Left kidney (tissue), 8 donors: ENCODE measurements at places on chromosomes 1 and 21. TPM values are rescaled to one million over a fixed set of nuclear protein-coding genes. Genes with fewer than 3 reads are reported as not detected.

The TRMT1L gene
- polyA plus RNA-seq = 27.3 TPM

The CBR3 gene
- 0.91 TPM for polyA plus RNA-seq

The TRIM58 gene
- 1.0 TPM for polyA plus RNA-seq

The IL22RA1 gene
- 4.0 TPM for polyA plus RNA-seq

GRCh38 chr21:36211660-36212512 is 55.3 kb downstream of the DOP1B start:
- no peak for DNase-seq

GRCh38 chr1:53115403-53116306 is 26.8 kb downstream of the SLC1A7 start:
- DNase-seq = no peak

DNA sequence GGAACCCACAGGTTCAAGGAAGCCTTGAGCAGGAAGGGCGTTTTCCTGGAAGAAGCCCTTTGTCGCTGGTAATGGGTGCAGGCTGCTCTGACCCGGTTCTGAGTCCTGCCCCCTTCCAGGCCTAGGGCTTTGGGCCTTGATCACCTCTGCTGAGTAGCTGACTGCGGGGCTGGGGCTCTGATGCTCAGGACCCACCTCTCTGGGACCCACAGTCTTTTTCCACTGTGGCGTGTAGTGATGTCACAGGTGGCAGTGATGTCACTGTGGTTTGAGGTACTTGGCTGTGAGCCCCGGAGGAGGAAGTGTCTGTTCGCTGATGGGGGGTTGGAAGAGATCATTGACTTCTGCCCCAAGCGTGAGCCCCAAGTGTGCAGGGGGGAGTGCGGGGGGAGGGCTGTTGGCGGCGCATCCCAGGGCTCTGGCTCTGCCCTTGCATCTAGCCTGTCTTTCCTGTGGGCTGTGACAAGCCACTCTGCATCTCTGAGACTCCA is 6.9 kb downstream of the TNFRSF1B start:
- no peak for DNase-seq

- no peak for DNase-seq
Measured at GRCh38 chr1:30089024-30089430, 634.4 kb downstream of the MATN1 start.

DNA sequence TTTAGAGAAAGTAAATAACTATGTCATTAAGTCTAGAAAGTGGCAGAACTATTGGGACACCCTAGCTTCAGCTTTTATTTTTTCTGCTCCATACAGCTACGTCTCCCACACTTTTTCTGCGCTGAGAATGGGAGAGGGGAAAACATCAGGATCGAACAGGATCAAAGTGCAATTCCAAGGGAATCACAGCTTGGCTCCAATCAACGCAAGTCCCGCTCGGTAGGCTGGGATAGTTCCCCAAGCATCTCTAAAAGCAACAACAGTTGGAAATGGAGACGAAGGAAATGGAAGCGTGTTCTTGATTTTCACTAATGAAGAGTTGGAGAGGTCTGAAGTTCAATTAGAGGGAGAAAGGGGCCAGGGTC is 536 bp downstream of the HMGCL start:
- peak; percentile 21 for DNase-seq

DNA sequence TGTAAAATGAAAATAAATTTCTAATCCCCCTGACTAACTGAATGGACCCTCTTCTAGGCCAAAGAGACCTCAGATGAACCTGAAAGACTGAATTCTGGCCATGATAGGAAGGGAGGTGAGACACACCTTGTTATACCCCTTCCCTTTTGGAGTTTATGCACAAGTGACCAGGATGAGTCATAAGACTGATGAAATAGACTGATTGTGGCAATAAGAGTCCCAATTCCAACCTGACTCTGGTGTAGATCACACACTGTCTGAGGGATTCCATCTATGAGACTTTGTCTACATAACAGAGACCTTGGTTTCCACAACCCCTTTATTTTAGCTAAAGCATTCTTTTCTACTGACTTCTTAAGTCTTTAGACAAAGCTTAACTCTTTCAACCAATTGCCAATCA is 13.5 kb upstream of the OR2G2 start:
- no peak for DNase-seq

- DNase-seq = no peak
Measured at GRCh38 chr1:192535916-192536664, 39.5 kb upstream of the RGS1 start.

DNA sequence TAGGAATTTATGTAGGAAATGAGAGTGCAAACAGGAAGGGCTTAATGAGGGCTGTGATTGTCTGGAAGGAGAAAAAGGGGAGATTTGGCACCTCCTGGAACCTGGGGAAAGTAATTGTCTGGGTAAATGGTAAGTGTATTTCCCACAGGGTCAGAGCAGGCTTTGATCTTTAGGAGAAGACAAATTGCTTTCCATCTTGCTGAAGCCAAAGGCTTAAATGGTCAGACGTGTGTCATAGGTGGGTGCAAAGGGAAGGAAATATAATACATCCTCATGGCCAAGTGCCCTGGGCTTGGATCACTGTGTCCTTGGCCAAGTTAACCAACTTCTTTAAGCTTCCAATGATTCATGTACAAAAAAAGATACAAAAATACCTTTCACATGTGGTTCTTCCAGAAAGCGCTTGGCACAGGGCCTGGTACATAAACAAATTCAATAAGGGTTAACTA is 1.3 kb upstream of the DUSP23 start:
- no peak for DNase-seq

- DNase-seq = no peak
Measured at GRCh38 chr1:203564024-203564423, 62.6 kb upstream of the ATP2B4 start.

DNA sequence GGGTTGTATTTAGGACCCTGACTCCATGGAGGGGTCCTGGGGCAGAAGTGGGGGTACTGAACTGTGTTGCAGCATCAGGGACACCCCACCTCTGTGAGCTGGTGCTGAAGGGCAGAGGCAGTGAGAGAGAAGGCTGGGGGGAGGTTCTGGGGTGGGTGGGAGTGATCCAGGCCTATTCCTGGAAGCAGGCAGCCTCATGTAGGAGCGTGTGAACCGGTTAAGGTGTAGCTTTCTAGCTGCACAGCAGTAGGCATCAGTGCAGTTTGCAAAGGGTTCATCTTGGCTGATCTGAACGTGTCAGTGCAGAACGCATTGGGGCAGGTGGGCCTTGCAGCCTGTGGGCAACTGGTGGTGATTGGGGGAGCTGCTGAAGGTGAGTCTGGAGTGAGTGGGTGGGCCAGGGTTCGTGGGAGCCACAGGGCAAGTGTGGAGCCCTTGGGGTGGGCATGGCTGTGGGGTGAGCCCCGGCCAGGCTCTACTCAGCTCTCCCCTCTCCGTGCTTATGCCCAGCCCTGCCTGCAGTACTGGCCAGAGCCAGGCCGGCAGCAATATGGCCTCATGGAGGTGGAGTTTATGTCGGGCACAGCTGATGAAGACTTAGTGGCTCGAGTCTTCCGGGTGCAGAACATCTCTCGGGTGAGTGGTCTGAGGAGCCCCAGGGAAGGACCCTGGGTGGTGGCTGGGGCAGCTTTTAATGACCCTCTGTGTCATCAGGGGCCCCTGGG is 86.7 kb downstream of the PTPRU start:
- no peak for DNase-seq

GRCh38 chr1:53272349-53272748 is 34.0 kb upstream of the MAGOH start:
- DNase-seq = no peak

DNA sequence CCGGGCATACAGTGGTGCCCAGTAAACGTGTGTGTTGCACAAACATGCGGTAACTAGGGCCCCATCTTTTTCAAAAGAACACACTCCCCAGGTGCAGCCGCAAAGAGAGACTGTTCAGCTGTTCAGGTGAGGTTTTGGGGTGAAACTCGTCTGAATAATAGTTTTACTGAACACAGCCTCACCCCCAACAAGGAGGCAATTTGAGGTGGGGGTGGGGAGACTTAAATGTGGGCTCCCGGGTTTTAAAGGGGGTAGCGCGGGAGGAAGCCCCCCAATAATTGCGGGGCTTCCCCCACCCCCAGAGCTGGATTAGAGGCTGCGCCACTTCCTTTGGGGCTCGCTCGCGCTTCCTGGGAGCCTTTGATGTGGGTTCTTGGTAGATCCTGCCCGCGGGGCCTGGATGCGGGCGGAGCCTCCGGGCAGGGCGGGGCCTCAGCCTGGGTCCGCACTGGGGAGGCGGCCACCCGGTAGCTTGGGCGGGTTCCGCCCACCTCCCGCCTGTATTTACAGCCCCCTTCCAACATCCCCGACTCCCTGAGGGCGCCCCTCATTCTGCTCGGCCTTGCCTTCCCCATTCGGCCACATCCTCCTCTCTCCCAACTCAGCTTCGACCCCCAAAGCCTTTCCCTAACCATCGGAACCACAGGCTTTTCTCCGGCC is 6.4 kb upstream of the EPHA2 start:
- DNase-seq = peak; percentile 59

DNA sequence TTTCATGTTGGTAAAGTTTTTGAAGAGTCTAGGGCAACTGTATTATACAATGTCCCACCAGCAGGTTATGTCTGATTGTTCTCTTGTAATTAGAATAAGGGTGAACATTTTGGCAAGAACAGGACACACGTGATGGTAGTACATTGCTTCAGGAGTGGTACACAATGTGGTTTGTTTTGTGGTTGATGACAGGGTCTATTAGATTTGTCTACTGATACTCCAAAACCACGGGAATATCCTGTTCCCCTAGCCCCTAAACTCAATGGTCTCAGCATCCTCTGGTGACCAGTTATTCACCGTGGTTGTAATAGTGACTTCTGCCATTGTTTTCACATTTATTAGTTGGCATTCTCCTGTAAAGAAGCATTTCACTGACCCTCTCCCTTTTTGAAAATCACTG is 22.1 kb upstream of the ACTA1 start:
- DNase-seq = no peak

GRCh38 chr1:51287966-51288365 is 42.4 kb downstream of the TTC39A start:
- no peak for DNase-seq

GRCh38 chr1:198755715-198756114 is 116.9 kb downstream of the PTPRC start:
- no peak for DNase-seq

DNA sequence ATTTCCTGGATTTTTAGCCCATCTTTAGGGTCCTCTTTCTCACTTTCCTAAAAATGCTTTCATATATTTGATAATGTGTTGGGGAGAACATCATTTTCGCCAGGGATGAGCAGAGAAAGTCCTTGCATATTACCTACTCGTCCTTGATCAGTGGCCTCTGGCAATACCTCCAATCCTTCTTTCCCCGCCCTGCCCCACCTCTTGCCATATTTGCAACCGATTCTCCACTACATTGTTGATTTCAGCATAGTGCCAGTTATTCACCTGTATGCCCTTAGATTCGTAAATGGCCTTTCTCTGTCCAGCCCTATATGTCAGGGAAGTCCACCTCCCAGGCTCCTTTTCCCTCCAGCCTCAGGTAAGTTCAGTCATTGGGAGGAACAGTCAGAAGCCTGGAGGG is 13.5 kb upstream of the F3 start:
- DNase-seq = no peak

GRCh38 chr1:37037690-37038089 is 3.4 kb upstream of the GRIK3 start:
- DNase-seq = no peak

GRCh38 chr1:1200876-1201810 is 5.2 kb downstream of the TNFRSF18 start:
- no peak for DNase-seq

DNA sequence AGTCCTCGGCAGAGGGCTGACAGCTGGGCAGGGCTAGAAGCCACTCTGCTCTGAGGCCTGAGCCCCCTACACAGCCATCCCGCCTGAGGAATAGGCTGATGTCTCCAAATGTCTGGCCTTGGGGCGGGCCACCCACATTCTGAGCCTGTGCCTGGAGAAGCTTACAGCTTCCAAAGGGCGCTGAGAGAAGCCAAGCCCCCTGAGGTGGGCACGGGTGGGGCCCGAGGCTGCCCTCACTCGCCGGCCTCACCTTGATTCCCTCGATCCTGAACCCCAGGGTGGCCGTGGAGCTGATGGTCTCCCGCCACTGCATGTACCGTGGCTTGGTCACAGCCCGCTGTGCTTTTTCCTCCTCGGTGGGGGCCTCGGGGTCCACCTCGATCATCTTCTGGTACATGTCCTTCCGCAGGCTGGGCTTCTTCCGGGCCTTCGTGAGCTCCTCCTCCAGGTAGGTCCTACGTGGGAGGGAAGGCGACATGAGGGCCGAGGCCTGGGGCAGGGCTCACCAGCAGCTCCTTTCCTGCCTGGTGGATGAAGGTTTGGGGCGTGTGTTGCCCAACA is 93.2 kb downstream of the STUM start:
- DNase-seq = no peak

- DNase-seq = no peak
Measured at GRCh38 chr1:178973652-178974101, 52.0 kb upstream of the FAM20B start.

DNA sequence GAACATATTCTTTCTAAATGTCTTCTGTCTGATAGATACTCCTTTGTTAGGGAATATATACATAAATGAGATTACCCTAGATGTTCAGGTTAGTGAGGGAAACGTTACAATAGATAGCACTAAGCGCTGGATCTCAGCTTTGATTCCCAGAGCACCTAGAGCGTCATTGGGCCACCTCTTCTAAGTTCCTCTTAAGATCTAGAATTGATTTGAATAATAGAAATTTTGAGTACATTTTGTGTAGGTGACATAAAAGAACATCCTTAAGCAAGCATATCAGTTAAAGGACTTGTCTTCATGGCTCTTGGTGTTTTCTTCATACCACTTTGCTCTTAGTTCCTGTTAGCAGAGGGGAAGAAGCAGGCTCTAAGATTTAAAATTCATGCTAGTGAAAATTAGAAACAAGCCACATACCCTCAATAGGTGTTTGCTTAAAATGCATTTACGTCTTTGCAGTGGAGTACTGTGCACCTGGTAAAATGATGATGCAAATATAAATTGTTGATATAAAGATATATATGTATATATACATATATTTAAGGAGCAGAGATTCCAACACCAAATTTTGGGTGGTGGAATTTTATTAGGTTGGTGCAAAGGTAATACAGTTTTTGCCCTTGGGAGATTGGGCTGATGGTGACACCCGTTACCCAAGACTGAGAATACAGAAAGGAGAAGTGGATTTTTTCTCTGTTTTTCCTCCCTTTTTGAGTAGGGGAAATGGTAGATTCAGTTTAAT is 47.1 kb downstream of the DYRK1A start:
- DNase-seq = no peak

DNA sequence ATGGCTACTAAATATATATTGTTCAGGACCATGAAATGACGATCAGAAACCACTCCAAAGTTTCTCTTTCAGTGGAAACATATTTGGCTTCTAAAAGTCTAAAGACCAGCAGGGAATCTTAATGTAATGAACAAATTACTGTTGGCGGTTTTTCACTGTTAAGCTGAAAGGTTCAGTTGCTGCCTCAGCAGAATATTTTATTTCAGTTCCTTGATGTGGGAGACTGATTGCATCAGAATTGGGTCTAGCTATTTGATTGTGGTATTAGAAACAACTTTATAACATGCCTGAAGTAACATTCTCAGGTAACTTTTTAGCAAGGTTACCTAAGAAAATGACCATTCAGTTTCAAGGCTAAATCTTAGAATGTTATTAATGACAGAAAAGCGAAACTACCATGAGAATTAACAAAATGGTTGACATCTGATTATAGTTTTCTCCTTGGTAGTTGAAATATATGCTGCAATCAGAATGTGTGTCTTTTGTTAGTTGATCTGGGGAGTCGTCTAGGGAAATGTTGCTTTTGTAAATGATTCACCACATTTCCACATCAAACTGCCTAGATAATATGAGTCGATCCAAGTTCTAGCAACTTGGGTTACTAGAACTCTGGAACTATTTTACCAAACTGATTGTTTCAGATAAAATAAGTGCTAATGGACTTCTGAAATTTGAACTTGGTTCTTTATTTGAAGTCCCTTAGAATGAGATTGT is 200.4 kb downstream of the HMCN1 start:
- DNase-seq = peak; percentile 31
